ENCODE measurements at places on chromosomes 11 and 22. TPM values are rescaled to one million over a fixed set of nuclear protein-coding genes. Genes with fewer than 3 reads are reported as not detected.

DNA sequence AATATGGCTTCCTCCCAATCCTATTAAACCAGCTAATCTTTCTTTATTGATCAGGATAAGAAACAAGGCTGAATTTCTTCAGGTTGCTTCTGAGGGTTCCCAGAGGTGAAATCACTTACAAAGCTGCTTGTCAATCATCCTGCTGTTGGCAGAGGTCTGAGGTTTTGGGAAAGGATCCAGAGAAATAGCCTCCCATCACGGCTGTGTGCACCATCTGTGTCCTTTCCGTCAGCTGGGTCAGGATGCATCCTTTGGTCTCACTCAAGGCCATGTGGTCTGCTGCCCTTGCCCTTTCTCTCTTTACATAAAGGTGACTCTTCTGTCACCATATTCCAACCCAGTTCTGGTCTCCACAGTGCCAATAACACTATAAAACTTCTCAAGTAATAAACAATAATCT is 113.4 kb upstream of the TEAD1 start:
- no peak for DNase-seq

DNA sequence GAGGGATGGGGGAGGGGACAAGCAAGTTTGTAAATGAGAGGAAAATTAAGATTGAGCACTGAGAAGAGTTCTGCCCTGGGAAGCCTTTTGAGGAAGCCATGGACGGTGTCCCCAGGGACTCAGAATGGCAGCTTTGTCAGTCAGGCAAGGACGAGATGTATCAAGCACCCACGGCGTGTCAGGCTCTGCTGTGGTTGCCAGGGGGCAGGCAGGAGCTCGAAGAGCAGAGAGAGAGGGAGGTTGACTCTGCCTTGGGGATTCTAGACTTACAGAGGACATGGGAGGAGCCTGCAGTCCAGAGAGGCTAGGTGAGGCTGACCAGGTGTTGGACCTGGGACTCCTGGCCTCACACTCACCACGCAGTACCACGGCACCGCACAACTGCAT is 29.1 kb upstream of the SYT7 start:
- no peak for DNase-seq

The LUZP2 gene
- 0.11 TPM for total RNA-seq

The TRPC6 gene
- 4.8 TPM for total RNA-seq

DNA sequence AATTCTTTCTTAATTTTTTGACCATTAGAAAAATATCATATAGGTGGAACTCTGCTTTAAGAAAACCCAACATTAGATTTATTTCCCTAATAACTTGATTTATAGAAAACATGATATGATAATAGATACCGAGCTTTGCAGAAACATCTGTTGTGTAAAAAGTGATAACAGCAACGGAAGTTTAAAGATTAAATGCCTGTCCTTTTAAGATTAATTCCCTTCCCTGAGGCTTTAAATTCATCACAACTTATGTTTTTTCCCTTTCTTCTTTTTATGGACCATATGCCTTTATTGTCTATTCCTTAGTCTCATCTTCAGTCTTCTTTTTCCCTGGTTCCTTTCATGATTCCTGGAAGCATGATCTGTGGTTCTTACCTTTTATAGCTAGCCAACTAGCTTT is 1.9 kb downstream of the USP47 start:
- DNase-seq: no peak

- no peak for DNase-seq
Measured at GRCh38 chr11:34583818-34584217, 37.1 kb upstream of the EHF start.

DNA sequence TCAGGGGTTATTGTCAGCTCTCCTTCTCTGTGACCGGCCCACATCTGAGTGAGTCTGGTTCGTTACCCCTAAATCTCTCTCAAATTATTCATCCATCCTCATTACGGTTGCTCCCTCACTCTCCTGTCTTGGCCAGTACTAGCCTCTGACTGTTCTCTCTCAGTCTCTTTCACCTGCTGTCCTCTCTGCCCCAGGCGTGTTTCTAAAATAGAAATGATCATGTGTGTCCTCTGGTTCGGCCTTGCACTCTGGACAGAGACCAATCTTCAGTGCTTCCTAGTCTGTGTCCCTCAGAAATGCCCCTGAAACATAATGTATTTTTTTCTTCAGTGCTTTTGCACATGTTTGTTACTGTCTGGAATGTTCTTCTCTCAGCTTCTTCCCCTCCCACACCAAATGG is 4.9 kb downstream of the PSMD13 start:
- DNase-seq: no peak
